ENCODE measurements at places on chromosomes 12 and 14.

- DNase-seq, result peak; percentile 71
Measured at GRCh38 chr12:27870939-27871338, 90.9 kb upstream of the MANSC4 start.

- DNase-seq, result no peak
Measured at GRCh38 chr12:109330282-109331230, 17.1 kb upstream of the MYO1H start.

DNA sequence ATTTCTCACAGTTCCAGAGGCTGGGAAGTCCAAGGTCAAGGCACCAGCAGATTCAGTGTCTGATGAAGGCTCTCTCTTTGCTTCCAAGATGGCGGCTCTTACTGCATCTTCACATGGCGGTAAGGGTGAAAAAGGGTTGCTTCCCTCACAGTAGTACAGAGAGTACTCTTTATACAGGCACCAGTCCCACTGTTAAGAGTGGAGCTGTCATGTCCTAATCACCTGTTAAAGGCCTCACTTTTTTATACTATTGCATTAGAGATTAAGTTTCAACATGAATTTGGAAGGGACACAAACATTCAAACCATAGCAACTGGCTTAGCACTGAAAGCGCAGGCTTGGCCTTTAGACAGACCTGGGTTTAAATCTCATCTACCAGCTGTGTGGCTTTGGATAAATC, 50.0 kb upstream of the TCL1A start:
- DNase-seq, result no peak

DNA sequence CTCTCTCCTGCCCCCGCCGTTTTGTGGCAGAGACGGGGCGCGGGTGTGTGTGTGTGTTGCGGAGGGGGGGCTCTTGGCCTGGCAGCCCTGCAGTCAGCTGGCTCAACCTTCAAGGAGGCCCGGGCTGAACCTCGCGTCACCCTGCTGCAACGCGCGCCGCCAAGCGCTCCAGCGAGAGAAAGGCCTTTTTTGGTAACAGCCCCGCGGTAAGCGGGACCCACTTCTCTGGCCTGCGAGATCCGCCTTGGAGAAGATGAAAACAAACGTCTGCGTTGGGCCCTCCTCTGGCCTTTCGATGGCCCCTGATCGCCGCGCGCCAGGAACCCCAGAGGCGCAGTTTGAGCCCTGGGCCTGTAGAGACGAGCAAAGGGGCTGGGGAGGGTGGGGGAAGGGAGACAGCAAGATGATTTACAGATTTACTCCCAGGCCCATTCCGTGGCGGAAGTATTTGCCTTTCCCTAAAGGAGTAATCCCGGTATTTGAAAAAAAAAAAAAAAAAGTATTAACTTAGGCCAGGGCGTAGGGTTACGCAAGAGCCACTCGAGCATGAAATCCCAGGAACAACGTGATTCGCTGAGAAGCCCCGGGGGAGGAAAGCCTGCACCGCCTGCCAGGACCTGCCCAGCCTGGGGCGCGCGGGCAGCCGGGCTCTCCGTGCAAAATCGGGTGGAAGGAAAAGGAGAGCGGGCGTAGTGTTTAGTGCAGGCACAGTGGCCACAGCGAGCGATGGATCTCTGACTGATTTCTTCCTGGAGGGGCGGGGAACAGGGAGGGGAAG, 4.5 kb upstream of the IRF2BPL start:
- peak; percentile 95 for DNase-seq

DNA sequence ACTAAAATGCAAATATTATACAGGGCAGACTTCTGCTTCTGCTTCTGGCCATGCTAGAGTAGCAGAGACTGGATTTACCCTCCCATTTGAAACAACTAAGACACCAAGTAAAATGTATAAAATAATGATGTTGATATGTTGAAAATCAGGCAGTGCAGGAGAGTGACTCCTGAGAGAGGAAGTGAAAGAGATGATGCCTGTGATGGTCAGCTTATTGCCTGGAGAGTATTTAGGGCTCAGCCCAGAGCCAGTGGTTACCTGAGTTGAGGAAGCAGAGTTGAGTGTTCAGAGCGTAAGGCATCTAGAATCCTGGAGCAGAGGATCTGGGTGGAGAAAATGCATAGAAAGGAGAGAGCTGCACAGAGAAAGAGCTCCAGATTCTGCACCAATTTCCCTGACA, 131.8 kb upstream of the C14orf180 start:
- DNase-seq, result no peak

DNA sequence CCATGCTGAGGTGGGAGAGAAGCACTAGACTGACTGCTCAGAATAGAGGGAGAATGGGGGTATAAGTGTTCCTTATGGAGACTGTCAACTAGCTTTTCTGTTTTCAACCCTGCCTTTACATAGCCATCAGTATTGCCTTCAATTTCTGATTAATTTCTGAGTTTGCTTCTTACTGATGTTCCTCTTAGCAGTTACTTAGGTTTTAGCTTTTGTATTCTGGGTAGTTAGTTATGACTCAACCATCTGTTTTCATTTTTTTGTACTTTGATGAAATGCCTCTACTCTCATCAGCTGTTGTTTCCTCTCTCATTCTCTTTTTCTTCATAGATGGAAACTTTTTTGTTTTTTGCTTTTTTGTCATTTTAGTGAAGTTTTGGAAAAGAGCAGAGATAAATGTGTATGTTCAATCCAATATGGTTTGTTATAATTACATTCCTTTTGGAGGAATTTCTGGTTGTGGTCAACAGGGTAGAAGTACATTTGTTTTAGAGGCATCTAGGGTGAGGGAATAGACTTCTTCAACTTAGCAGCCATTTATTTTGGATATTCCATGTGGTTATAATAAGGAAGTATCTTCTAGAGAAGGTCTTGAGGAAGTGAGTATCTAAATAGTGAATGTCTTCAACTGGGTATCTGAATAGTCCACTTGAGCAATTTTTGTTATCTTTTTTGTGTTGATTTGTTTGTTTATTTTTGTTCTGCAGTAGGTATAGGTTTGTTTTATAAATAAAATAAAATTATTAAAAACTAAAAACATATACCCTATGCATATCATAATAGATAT, 29.6 kb downstream of the PMCH start:
- DNase-seq, result peak; percentile 12

DNA sequence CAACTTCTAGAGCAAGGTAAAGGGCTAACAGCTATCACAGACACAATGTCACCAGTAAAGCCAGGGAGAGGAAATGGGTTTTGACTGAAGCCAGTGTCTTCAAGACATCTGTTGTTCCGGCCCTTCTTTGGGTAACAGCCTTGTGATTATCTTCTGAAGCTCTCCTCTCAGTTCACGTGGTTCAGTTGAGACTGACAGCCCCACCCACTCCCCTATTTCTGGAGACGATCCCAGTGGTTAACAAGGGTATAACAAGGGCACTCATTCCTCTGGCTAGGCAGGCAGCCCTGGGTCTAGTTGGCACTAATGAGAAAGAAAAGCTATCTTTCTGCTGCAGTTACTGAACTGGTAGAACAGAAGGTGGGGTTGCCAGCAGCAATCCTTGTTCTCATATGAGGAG, 6.9 kb downstream of the GNPTAB start:
- no peak for DNase-seq

Measured in GM04503 (cell line).